ENCODE measurements at places on chromosomes 2 and 18. TPM values are rescaled to one million over a fixed set of nuclear protein-coding genes. Genes with fewer than 3 reads are reported as not detected.
A peak's percentile ranks its signal among the peaks of the same experiment; 100 is the strongest.

GRCh38 chr2:181318504-181319280 is 138.5 kb upstream of the ITGA4 start:
- H3K36me3 ChIP-seq = peaks cover 18% of the 10 kb centered on the region
- peaks cover 10% of the 10 kb centered on the region for H3K4me1 ChIP-seq
- H3K27me3 ChIP-seq = no peaks in the 10 kb centered on the region
- DNase-seq = no peak
- H3K27ac ChIP-seq = no peak overlapping the region

- peaks cover 13% of the 10 kb centered on the region for H3K4me1 ChIP-seq
- H3K36me3 ChIP-seq = peaks cover 9% of the 10 kb centered on the region
- no peak overlapping the region for H3K27ac ChIP-seq
- no peaks in the 10 kb centered on the region for H3K27me3 ChIP-seq
- H3K4me3 ChIP-seq = no peak overlapping the region
Measured at GRCh38 chr18:79318142-79318673, 77.5 kb upstream of the NFATC1 start.

DNA sequence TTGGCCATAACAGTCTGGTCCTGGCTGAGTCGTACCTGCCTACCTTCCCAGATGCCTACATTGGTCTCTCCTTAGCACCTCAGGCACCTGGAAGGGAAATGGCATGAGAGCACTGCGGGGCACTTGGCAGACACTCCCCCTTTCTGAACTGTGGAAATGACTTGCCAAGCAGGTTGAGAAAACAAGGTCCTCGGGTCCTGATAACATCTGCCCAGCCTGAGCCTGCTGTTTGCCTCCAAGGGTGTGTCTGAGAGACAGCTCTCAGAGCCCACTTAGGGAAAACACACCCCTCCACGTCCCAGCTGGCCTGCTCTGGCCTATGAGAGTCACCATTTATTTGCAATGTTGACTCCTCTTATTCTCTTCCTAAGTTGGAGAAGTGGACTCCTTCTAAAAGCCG is 10.5 kb downstream of the FAM110C start:
- peaks cover 76% of the 10 kb centered on the region for H3K4me1 ChIP-seq
- H3K36me3 ChIP-seq = peaks cover 37% of the 10 kb centered on the region
- peak; percentile 43 for DNase-seq
- peak overlapping the region; percentile 52 for H3K27ac ChIP-seq
- H3K27me3 ChIP-seq = peaks cover 9% of the 10 kb centered on the region

DNA sequence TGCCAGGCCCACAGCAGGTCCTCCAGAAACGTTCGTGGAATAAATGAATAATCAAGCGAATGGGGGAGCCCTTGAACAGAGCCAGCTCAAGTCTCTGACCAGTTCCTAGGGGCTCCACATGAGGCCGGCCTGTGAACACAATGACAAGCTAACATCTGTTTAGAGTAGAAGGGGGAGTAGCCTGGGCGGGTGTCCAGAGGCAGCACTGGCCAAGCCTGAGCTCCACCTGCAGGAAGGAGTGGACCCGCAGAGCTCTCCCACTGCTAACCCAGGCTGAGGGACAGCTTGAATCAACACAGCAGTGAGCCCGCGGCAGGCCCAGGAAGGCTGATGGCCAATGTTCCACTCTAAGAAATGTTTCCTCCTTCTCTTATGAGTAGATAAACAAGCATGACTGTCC is 234.8 kb upstream of the RAB6C start:
- no peaks in the 10 kb centered on the region for H3K4me1 ChIP-seq
- no peak overlapping the region for H3K27ac ChIP-seq
- H3K36me3 ChIP-seq = no peaks in the 10 kb centered on the region
- H3K27me3 ChIP-seq = no peaks in the 10 kb centered on the region
- DNase-seq = no peak
- no peak overlapping the region for H3K4me3 ChIP-seq

GRCh38 chr2:53813151-53813550 is 26.3 kb downstream of the ERLEC1 start:
- H3K4me1 ChIP-seq = no peaks in the 10 kb centered on the region
- H3K36me3 ChIP-seq = peaks cover 47% of the 10 kb centered on the region
- no peak overlapping the region for H3K27ac ChIP-seq
- H3K27me3 ChIP-seq = no peaks in the 10 kb centered on the region
- no peak overlapping the region for H3K4me3 ChIP-seq

- H3K27ac ChIP-seq = no peak overlapping the region
- H3K36me3 ChIP-seq = no peaks in the 10 kb centered on the region
- DNase-seq = no peak
- H3K4me3 ChIP-seq = no peak overlapping the region
- H3K27me3 ChIP-seq = no peaks in the 10 kb centered on the region
Measured at GRCh38 chr2:21687589-21687988, 563.8 kb downstream of the TDRD15 start.

GRCh38 chr2:144461308-144461766 is 58.6 kb downstream of the ZEB2 start:
- peaks cover 29% of the 10 kb centered on the region for H3K4me1 ChIP-seq
- peaks cover 4% of the 10 kb centered on the region for H3K36me3 ChIP-seq
- no peak for DNase-seq

DNA sequence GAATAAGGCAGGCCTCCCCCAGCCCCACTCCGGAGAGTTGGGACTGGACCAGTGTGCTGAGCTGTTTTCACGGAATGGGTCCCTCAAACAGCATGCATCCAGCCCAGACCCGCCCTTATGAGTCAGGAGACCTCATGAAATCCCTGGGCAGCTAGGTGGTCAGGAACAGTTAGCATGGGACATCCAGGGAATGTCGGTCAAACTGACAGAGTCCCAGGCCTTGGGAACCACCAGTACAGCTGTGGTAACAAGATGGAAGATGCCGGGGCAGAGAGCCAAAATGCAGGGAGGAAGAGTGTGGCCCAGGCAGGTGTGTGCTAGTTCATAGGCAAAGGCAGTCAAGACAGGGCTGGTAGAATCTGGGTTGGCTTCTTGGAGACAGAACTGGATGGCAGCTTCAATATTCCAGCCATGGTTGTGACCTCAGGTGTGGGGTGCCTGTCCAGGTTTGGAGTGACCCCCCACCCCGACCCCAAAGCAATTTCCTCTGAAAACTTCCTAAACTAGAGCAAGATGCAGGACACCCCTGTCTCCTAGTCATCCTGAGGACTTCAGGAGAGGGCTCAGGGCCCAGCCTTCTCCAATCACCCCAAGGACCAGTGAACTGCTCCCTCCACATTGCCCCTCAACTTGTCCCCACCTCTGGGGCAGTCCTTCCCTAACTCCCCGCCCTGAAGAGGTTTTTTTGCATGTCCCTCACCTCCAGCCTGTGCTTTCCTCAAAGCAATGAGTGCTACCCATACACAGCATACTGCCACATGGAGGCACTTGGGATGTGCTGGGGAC is 46.5 kb downstream of the KCNIP3 start:
- peaks cover 45% of the 10 kb centered on the region for H3K27me3 ChIP-seq
- DNase-seq = no peak
- H3K36me3 ChIP-seq = no peaks in the 10 kb centered on the region
- no peak overlapping the region for H3K4me3 ChIP-seq
- H3K27ac ChIP-seq = no peak overlapping the region
- peaks cover 7% of the 10 kb centered on the region for H3K4me1 ChIP-seq

DIPK1C gene
- not detected for total RNA-seq

Measured in activated CD4-positive, alpha-beta memory T cell treated with anti-CD3 and anti-CD28 coated beads, Interleukin-2, amount 10 ng/mL, durations not matched to agents 7 days and 5 days (primary cell).